NCI-H446 treated with DMSO at 0.1 percent for 48 hours (cell line): ENCODE measurements at places on chromosomes 6 and 20.

DNA sequence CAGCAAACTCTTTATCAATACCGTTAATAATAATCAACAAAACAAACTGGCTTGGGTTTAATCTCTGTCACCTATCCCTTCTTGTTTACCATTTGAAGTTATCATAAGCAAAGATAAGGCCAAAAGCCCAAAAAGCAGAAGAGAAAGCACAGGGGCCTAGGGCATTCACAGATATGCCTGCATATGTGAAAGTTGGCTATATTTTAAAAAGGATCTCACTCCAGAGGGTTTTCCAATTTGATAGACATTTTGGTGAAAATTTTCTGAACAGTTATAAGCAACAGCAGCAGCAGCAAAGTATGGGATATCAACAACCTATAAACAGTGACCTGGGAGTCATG lies 101.1 kb downstream of the ATXN1 start:
- DNase-seq, result no peak

- no peak for DNase-seq
Measured at GRCh38 chr20:7765221-7765620, 175.0 kb downstream of the HAO1 start.

DNA sequence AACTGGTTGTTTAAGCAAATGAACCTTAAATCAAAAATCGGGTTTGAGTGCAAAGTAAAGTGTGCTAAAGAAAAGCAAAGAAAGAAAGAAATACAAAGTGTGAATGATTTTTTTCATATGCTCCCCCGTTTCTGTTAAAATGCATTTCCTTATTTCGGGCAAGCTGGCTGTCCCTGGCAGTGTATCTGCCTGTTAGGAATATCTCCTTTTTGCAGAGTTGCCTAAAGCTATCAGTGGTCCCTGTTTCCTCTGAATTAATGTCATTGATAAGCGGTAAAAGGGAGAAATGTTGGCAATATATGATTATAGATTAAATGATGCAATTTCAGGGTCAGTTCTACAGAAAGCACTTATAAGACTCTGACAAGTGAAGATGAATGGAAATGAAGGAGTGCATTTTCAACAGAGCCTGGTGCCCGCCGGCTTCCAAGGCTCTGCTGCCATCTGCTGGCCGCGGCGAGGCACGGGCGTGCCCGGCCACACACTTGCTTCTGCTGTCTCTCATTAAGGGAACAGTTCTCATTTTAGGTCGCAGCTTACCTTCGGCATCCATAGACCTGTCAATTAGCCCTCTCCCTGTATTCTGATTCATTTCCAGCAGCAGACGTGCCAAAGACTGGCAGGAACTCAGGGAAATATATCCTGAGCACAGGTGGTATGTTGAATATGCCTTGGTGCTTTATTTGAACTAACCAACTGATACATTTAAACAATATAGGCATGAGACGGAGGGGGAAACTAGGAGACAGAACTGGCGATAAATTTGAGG lies 381.9 kb downstream of the C6orf118 start:
- no peak for DNase-seq

DNA sequence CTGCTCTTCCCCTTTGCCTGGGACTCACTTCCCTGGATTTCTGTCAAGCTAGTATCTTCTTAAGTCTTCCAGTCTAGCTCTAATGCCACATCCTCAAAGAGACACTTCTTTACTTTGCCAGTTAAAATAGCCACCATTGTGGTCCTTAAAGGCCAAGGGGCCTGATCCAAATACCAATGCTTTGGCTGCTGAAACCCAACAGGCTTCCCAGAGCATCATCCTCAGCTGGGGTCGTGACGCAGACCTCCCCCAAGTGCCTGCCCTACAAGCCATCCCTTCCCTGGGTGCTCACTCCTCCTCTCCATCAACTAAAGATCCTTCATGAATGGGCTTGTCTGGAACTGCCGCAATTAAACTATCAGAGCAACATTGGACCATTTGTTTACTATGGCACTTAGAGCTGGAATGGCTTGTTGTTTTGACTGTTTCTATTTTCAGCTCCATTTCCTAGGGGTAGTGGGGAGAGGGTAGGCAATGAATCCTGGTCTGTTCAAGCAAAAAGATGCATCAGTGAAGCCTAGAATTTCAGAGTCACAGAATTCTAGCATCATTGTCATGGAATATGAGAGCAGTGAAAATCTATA lies 79.6 kb upstream of the SIRPA start:
- peak; percentile 90 for DNase-seq

DNA sequence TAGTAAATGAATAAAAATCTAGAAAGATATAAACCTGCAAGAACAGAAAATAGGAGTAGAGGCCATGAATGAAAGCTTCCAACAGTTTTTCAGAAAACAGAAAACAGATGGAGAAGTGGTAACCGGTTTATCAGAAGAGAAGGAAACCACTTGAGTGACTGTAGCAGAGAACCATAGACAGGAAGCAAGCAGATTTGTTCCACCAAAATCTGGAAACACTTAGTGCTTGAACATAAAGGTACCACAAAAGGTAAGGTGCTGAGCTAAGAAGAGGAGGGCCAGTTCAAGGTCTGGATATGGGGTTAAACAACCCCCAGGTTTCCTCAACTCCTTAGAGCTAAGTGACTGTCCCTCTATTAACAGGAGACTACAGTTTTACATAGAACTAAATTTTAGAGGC lies 9.2 kb upstream of the KIAA0319 start:
- no peak for DNase-seq

GRCh38 chr20:63889241-63890200 lies 5.4 kb upstream of the DNAJC5 start:
- no peak for DNase-seq

DNA sequence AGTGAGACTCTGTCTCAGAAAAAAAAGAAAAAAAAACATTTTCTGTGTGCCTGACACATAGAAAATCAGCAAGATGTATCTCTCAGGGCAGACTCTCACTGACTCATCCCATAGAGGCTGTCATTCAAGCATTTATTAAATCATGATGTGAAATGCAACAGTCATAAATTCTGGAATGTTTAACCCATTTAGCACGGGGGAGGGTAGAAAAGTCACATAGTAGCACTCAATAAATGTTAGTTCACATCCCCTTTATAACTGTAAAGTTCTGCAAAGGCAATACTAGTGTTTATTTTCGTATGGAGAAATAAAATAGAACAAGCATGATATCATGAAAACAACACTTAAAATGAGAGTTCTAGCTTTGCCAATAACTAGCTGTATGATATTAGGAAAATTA lies 15.5 kb upstream of the CARMIL1 start:
- DNase-seq, result no peak

DNA sequence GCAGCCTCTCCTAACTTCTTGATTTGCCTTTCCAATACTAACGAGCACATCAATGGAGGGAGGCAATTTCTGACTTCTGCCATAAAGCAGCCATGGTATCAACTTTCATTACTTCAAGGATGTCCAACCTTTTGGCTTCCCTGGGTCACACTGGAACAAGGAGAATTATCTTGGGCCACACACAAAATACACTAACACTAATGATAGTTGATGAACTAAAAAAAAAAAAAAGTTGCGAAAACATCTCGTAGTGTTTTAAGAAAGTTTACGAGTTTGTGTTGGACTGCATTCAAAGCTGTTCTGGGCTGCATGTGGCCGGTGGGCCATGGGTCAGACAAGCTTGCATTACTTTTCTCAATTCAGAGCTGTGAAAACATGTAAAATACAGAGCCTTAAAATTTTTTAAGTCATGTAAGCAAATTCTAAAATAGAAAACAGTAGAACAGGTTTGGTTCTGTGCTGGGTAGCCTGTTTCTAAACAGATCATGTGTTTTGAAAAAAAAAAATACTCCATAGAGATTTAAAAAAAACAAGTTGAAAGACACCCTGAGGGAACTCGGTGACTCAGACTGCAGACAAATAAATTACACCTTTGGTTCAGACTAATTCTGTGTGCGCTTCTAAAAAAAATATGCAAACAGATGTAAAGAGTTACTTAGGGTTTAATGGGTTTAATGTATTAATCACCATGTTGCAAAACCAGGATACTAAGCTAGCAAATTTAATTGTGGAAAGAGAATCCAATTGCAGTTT lies 43.6 kb upstream of the SLC22A23 start:
- peak; percentile 11 for DNase-seq

GRCh38 chr6:44301106-44301505 lies 12.0 kb downstream of the AARS2 start:
- no peak for DNase-seq

- DNase-seq, result no peak
Measured at GRCh38 chr6:138622967-138623366, 123.7 kb upstream of the NHSL1 start.

DNA sequence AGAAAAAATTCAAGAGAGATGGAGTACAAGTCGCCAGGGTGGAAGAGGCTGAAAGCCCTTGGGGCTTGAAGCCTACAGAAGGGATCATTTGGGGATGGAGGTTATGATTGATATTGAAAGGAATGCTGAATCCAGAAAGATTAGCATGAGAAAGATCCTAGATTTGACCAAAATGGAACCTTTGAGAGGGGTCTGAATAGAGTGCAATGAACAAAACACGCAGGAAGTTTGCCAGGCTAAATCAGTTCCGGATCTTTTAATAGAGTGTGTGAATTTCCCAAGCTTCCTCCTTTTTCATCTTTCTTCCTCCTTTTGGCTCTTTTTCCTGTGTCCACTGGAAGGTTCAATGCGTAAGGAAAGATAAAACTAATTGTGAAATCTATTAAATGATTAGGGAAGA lies 15.3 kb downstream of the IPCEF1 start:
- DNase-seq, result no peak

DNA sequence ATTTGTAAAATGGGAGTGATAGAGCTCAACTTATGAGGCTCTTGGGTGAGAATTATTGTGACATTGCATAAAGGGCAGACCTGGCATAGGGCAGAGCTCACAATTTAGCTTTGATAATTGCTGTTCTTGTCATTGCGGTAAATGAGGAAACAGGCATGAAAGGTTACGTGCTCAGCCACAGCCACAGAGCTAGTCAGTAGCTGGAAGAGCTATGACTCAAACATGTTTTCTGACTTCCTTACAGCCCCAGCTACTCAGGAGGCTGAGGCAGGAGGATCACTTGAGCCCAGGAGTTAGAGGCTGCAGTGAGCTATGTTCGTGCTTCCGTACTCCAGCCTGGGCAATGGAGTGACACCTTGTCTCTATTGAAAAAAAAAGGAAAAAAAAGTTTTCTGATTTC lies 3.5 kb upstream of the GHRH start:
- no peak for DNase-seq

- no peak for DNase-seq
Measured at GRCh38 chr20:49882171-49882970, 33.0 kb downstream of the SPATA2 start.

- DNase-seq, result no peak
Measured at GRCh38 chr6:62429781-62430180, 143.8 kb upstream of the KHDRBS2 start.

- no peak for DNase-seq
Measured at GRCh38 chr20:59016795-59017492, 2.3 kb upstream of the TUBB1 start.

DNA sequence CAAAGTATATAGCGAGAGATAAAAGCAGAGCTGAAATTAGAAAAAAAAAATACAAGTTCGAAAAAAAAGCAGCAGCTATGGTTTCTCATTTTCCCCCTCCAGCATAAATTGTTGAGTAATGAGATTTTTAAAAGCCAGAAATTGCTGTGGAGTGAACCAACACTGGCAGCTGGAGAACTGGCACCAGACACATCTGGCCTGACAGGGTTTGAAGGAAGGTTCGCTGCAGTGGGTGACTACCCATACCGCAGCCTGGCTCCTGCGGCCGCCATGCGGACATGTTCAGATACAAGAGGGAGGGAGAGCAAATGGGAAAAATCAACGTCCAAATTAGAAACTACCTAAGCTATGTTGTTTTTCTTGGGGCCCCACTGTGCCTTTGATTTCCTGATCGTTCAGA lies 3.3 kb downstream of the APCDD1L start:
- no peak for DNase-seq

DNA sequence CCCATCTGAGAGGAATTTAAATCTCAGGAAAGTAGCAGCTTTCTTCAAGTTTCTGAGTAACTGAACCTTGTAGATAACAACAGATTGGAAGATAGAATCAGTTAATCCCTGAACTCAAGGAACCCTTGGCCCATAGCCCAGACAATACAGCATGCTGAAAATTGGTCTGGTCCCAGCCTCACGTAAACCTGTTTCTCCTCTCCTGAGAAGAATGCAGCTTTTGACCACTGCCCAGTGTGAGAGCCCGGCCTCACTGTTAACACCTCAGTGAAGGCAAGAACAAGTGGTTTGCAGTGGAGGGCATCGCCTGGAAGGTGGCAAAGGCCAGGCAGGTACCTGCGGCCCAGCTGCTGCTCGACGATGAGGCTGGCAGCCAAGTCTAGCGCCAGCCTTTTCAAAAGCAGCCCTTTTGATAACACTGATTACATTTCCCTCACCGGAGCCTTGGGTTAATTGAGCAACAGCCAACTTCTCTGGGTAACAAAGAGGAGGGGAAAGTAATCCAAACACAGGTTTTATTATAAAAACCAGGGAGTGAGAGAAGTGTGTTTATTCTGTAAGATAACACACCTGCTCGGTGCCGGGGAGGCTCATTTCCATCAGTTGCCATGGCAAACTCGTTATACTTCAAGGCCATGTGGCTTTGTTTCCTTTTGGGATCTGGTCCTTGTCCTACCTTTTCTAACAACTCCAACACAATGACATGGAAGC lies 54.0 kb downstream of the TRAF3IP2 start:
- DNase-seq, result no peak

DNA sequence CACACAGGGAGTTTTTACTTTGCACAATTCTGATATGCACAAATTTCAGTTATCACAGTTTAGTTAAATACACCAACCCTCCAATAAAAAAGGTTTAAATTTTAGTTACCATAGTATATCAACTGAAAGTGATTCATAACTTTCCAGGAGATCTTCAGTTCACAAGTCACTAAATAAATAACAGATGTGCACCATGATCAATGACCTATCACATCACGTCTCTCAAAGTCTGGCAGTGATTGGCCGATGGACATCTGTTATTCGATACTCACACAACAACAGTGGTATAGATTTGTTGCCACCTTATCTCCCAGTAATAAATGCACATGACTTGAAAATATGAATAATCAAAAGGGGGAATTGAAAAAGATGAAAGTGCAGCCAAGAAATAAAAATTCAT lies 66.8 kb upstream of the PTCHD4 start:
- peak; percentile 19 for DNase-seq

DNA sequence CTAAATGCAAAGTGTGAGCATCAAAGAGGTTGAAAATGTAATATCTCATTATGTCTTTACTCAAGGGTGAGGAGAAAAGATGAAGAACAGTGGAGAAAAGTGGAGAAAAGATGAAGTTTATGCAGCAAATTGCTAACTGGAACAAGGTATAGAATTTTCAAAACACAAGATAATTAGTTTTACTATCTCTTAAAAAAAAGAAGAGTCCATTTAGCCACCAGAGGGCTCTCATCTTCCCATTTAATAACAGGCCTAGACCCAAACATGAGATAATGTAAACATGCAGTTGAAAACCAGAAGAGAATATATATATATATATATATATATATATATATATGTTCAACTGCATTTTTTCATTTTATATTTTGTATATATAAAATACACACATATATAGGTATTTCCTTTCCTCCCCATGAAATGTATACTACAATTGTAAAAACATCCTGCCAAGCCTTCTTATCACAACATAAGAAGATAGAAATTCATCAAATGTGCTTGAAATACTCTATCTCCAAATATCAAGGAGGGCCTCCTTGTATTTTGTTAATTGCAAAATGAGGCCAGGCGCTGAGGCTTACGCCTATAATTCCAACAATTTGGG lies 78.4 kb downstream of the ADTRP start:
- peak; percentile 22 for DNase-seq

GRCh38 chr6:7823552-7823951 lies 87.0 kb downstream of the TXNDC5 start:
- no peak for DNase-seq

- peak; percentile 46 for DNase-seq
Measured at GRCh38 chr20:47704746-47705496, 80.4 kb downstream of the SULF2 start.

- no peak for DNase-seq
Measured at GRCh38 chr20:1786486-1786885, 108.7 kb upstream of the SIRPA start.
